Stimulated activated CD8-positive, alpha-beta memory T cell treated with anti-CD3 and anti-CD28 coated beads, Interleukin-7, amount 100 ng/mL, for 4 hours (primary cell): ENCODE measurements at places on chromosomes 16 and 17.

GRCh38 chr17:80513892-80514291, 30.7 kb upstream of the RPTOR start:
- DNase-seq: no peak

DNA sequence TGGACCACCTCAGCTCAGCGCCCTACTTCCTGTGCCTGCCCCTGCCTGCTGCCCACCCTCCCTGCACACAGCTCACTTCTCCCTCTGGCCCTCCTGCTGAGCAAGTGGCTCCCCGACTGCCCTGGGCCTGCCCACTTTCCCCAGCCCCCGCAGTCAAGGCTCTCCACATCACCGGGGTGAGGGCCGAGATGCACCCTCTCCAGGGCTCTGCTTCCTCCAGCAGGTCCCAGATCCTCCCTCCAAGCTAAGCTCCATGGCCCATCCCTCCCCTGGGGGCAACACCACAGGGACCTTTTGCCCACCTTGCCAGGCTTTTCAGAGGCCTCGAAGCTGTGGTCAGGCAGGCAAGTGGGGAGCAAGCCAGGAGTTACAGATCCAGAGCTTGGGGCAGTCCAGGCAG, 820.2 kb downstream of the KCNJ18 start:
- no peak for DNase-seq

- DNase-seq: no peak
Measured at GRCh38 chr17:74968361-74968780, 4.2 kb downstream of the HID1 start.

GRCh38 chr16:50616883-50617645, 64.0 kb downstream of the SNX20 start:
- DNase-seq: no peak

DNA sequence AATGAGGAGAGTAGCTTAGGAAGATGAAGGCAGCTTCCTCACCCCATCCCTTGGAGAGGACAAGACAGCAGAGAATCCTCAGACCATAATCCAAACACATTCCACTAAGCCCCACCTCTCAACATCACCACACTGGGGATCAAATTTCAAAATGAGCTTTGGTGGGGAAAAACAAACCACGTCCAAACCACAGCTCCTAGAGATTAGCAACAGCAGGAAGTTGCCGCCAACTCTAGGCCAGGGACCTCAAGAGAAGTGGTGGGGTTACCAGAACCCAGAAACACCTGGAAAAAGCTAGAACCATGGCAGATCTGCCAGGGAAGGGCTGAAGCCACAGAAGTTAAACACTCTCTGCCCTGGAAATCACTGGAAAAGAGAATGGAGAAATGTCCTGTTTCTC, 571.6 kb downstream of the HS3ST4 start:
- no peak for DNase-seq

GRCh38 chr17:81329927-81330883, 35.1 kb upstream of the SLC38A10 start:
- no peak for DNase-seq

- DNase-seq: no peak
Measured at GRCh38 chr17:50289991-50290702, 15.9 kb downstream of the TMEM92 start.

GRCh38 chr16:52141871-52142270, 405.1 kb downstream of the TOX3 start:
- DNase-seq: no peak

- no peak for DNase-seq
Measured at GRCh38 chr16:56547120-56547948, 17.5 kb upstream of the MT4 start.

GRCh38 chr17:75764711-75765421, at the start of gene GALK1:
TSS of gene GALK1 (minus strand) at chr17:75765192. CDS start at chr17:75765136, 56 bp downstream.
- peak; percentile 69 for DNase-seq

GRCh38 chr16:21646721-21647561, 5.5 kb downstream of the IGSF6 start:
- peak; percentile 77 for DNase-seq

- DNase-seq: no peak
Measured at GRCh38 chr17:36127911-36128310, 24.3 kb downstream of the CCL4 start.

GRCh38 chr17:83007504-83008185, 71.8 kb upstream of the METRNL start:
- no peak for DNase-seq

DNA sequence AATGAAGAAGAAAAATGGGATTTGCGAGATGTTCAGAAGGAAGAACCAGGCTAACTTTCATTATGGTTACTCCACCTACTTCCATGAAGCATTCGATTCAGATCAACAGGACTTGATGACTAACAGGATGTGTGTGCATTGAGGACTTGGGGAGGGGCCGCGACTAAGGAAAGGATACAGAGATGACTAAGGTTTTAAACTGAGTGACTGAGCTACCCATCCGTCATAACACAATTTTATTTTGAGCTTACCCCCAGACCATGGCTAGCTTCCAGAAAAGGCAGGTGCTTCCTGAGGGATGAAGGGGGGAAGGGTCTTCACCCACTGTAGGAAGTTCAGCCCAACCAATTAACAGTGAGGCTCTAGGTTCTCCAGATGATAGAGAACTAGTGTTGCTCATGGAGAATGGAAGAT, 2.5 kb upstream of the CDYL2 start:
- DNase-seq: peak; percentile 21

- DNase-seq: no peak
Measured at GRCh38 chr17:29086628-29087332, 43.8 kb downstream of the PIPOX start.

DNA sequence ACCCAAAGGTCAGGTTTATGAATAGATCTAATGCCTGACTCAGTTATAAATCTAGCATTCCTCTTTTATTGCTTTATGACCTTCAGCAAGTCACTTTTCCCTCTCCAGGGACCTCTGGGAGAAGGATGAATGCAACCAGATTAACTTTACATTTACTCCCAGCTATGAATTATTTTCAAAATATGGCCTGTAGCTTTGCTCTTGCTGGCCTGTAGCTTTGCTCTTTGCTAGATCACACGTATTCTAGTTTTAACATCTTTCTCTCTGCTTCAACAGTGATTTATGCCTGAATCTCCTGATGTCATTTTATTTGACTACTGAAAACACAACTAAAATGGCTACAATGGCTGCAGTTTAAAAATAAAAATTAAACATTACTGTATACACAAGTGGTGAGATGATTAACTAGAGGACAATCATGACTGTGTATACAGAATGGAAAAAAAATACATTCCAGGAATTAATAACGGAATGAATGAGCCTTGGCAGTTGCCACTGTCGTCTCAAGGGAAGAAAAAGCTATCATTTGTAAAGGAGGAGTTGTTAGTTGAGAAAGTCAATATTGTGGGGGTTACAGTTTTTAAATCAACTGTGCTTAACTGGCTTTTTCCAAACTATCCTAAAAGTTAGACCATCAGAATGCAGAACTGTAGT, 434.5 kb upstream of the GOT2 start:
- DNase-seq: no peak

- DNase-seq: no peak
Measured at GRCh38 chr17:74296548-74296936, 22.5 kb downstream of the DNAI2 start.

- DNase-seq: no peak
Measured at GRCh38 chr17:44061446-44061845, 5.0 kb downstream of the LSM12 start.

- DNase-seq: no peak
Measured at GRCh38 chr16:24946155-24946554, 69.0 kb downstream of the ARHGAP17 start.

DNA sequence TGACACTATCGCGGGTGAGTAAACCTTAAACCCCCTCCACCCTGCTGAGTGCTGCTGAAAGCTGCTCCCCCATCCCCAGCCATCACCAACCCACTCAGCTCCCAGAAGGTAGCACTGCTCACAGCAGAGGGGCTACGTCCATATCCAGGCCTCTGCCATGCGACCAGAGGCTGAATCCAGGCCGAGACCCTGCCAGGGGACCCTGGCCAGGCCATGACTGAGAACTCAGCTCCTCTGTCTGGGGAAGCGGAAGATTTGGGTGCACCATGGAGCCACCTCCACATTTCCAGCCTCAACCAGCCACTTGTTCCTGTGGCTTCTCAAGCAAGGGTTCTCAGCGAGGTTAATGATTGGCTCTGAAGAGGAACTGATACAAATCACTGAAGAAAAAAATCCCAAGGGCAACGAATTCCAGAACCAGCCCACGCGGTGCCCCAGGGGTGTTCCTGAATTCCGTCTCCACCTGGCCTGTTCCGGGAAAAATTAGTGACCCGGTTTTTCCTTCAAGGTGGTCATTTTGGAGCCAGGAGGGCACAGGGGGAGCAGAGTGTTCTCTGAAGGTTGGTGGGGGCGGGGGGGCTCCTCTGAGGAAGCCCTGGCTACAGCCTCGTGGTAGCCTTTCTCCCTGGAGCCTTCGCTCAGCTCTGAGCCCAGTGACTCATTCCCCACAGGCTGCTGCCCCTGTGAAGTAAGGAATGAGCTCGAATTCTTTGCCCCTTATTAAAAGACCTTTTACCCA, 9.3 kb upstream of the SLC16A5 start:
- DNase-seq: no peak

DNA sequence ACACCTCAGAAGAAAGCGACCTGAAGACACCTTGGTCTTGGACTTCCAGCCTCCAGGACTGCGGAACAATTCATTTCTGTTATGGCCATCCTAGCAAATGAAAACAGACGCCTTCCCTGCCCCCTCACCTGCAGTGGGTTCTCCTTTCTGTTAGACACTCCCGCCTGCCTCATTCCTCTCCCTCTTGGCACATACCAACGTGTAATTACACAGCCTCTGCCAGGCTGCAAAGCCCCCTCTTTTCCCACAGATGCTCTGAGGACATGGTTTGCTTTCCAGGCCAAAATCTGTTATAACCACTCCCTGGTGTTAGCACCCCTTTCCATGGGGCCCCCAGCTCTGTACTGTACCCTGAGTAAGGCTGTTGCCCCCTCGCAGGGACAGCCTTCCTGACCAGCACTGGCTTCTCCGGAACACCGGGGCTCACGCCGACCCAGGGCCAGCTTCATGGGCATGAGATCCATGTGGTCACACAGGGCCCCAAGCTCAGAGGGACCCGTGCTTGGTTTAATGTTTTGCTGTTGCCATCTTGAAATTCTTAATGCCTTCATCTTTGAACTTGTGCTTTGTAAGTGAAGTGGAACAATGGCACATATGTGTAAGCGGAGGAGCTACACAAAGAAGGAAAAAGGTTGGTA, 64.1 kb downstream of the SDK2 start:
- no peak for DNase-seq

- no peak for DNase-seq
Measured at GRCh38 chr16:81066681-81067080, 10.4 kb downstream of the C16orf46 start.

GRCh38 chr17:28484296-28484695, 10.9 kb downstream of the SLC13A2 start:
- DNase-seq: no peak

- DNase-seq: peak; percentile 11
Measured at GRCh38 chr16:3101018-3101840, 2.1 kb upstream of the ZSCAN10 start.

DNA sequence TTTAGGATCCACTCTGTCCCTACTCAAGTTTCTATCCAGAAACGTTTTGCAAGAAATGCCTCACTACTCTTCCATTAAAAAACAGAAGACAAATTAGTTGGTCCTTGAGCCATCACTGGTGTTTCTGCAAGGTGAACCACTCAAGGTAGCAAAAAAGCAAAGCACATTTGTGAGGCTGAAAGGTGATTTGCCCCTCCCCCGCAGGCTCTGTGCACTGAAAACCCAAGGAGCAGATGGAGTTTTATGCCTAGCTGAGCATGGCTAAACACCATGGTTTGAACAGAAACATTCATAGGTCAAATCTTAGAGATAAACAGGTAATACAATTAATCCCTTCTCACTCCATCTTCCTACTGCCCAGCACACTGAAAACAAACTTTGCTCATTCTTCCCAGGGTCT, 538.2 kb upstream of the CDH5 start:
- no peak for DNase-seq

DNA sequence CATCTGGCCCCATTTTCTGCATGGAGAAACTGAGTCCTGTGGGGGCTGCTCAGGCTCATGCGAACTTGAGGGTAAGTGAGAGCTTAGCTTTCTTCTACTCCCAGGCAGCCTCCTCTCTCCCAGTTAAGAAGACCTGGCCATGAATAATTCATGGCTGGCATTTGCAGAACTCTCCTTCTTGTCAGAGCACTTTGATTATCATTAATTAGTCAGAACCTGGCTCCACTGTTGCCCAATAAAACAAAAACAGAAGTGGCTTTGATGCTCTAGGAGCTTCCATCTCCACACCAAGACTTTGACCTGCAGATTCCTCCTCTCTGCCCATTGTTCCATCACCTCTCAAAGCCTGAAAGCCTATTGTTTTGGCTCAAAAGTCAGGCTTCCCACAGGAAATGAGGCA, 45.5 kb upstream of the CDH3 start:
- no peak for DNase-seq

- peak; percentile 98 for DNase-seq
Measured at GRCh38 chr17:59154721-59155438, at the start of gene SKA2. TSS of gene SKA2 (minus strand) at chr17:59155186. CDS start at chr17:59155163, 23 bp downstream.

GRCh38 chr17:13462673-13463124, 139.0 kb downstream of the HS3ST3A1 start:
- DNase-seq: no peak

DNA sequence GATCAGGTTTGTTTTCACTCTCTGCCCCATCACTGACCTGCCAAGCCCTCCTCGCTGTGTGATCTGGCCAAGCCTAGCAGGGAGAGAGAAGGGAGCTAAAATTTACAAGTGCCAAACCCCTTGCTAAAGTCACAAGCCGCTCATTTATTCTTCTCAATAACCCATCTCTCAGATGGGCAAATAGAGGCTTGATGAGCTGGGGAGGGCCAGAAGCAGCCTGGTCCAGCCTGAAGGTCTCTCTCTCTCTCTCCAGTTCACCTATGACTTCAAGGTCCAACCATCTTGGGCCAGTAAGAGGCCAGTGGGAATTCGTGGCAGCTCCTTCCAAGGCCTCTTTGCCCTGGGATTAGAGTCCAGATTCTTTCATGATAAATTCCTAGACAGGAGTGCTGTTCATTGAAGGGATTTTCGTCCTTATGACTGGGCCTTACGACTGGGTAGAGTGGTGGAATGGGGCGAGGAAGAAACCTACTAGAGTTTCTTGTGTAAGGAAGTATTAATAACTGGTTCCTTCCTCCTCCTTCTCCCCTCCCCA, 3.4 kb downstream of the CA7 start:
- DNase-seq: no peak

DNA sequence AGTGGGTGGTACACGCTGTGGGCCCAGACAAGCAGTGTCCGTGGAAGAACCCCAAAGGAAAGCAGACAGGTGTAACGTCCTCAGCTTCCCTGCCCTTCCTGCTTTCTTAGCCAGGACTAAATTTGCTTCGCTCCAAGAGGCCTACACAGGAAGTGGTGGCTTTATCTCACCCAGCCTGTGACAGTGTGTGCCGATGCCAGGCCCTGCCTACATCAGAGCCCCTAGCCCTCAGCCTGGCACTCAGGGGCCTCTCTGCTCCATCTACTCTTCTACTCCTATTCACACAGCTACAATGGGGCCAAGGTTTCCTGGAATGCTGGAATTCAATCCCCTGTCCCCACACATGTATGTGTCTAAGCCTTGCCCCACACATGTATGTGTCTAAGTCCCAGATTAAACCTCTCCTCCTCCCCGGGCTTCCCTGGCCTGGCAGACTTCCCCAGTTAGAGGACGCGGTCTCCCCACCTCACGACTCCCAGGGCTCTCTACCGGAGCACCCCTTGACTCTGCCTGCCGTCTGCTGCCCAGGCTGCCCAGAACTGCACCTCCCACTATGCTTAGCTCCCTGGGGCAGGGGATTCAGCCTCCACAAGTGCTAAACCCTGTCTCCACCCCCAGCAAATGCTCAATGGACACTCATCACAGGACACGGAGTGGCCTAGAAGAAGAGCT, 8.2 kb downstream of the PGAP3 start:
- DNase-seq: no peak
